Forelimb muscle (tissue), 1 donor: ENCODE measurements at places on chromosomes 3 and 15.

DNA sequence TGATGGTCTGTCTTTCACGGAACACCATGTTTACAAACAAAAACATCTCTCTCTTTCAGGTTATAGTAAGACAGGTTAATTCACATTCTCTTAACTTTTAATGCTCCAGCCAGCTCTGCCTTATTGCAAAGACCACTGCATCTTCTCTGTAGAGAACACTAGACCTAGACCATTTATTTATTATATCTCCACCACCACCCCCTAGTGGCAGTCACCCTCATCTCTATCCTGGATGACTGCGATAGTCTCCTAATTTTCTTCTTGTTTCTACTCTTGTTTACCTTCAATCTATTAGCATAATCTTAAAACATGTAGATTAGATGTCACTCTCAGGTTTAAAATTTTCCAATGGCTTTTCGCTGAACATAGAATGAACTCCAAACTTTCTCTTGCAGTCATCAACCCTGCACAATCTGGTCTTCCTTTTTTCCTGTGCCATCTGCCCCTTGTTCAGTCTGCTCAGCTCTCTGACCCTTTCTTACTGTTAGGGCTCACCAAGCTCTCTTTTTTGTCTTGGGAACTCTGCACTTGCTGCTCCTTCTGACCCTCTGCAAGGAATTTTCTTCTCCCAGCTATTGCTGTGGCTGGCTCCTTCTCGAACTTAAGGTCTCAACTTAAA is 155.6 kb downstream of the SQOR start:
- DNase-seq: no peak

DNA sequence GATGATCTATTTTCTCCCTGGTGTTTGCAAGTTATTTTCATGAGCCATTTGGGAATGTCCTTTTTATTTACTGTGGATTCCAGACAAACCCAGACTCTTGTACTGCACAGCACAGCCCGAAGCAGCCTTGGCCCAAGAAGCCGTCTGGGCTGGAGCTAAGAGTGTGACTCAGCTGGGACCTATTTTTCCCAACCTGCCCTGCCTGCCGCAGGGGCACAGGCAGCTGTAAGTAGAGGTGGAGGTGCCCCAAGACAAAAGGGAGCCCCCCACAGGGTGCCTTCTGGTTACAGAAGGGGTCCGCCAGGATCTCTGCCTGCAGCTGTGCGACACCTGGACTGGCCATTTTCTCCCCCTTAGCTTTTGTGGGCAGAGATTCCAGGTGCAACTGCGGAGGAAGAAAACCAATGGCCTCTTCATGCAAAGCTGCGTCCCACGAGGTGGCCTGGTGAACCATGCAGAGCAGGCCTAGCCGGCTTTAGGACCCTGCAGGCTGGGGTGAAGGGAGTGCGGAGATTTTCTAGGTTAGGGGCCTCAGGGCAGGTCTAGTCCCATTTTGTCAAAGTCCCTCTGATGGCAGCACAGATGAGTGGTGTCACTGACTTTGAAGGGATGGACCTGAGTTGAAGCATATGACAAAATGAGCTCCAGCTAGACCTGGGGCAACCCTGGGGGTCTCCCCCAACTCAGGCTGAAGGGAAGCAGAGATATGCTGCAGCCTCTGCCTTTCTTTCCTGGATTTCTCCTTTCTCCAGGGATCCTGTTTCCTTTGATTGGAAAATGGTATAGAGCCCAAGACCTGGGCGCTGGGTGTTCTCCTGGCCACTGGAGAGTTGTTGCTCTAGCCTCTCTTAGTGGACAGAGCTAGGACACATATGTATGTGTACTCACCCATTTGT is 131.2 kb downstream of the KLF13 start:
- no peak for DNase-seq

DNA sequence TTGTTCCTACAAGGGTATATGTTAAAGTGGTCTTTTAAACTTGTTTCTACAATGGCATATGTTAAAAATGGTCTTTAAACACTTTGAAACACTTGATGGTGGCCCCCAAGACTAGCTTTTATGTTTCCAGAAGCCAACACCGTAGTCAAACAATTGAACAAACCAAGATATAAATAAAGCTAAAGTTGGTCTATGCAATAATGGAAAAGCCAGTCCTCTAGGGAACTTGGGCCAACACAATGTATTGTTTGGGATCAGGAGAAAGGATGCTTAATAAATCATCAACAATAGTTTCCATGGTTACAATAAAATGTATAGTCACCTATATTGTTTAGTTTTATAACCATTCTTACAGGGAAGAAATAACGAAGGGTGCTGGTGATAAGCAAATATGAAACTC is 137.2 kb downstream of the RORA start:
- no peak for DNase-seq

- DNase-seq: no peak
These were observed 6.2 kb upstream of the TMF1 start for GRCh38 chr3:69058180-69058946.

DNA sequence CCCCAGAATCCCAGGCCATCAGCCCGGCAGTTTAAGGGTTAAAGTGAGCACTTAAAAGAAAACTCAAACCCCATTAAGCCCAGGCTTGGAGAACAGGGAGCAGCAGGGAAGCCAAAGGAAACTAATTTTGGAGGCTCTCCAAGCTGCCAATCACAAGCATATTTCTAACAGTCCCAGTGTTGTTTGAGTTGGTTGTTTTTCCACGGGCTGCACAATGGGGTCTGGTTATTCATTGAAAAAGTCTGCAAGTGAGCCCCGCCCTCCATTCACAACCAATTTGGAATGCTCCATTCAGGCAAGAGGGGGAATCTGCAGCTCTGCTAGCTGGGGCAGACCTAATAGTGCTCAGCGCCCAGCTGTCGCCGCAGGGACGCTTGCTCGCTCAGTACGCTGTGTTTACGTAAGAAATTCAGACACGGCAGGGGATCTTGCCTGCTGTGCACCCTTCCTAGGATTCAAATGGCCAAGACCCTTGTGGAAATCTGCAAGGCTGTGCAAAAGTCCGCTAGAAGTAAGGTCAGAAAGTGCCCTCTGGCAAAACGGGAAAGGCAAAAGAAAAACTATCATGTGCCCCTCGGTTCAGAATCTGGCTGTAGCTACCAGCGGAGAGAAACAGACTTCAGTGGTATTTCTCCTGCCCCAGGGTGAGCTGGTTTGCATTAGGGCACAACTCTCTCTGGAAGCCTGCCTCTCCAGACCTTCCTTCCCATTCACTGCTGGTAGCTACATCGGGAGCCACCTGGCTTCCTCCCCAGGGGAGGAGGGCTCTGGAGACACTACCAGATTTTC is 11.0 kb downstream of the ETV5 start:
- DNase-seq: no peak
